ENCODE measurements at places on chromosomes 7 and 10. TPM values are rescaled to one million over a fixed set of nuclear protein-coding genes. Genes with fewer than 3 reads are reported as not detected.

The PPP1R9A gene
- 4.2 TPM for polyA plus RNA-seq

The PRLHR gene
- polyA plus RNA-seq, result not detected

The HGF gene
- 6.6 TPM for polyA plus RNA-seq

The EGR2 gene
- polyA plus RNA-seq, result 2.9 TPM

The BEND7 gene
- polyA plus RNA-seq, result 4.9 TPM

The TMEM26 gene
- 0.41 TPM for polyA plus RNA-seq

The ZNF117 gene
- 12.2 TPM for polyA plus RNA-seq

- peaks cover 18% of the 10 kb centered on the region for H3K4me1 ChIP-seq
- DNase-seq, result no peak
- H3K4me3 ChIP-seq, result no peak overlapping the region
- no peaks in the 10 kb centered on the region for H3K36me3 ChIP-seq
- no peaks in the 10 kb centered on the region for H3K27me3 ChIP-seq
These were observed 77.9 kb downstream of the PARD3 start for GRCh38 chr10:34736976-34737771.

GRCh38 chr7:50709151-50709550 is 73.5 kb downstream of the GRB10 start:
- no peaks in the 10 kb centered on the region for H3K27me3 ChIP-seq
- no peak overlapping the region for H3K4me3 ChIP-seq
- H3K4me1 ChIP-seq, result peaks cover 33% of the 10 kb centered on the region

- H3K27me3 ChIP-seq, result no peaks in the 10 kb centered on the region
- no peaks in the 10 kb centered on the region for H3K36me3 ChIP-seq
- H3K4me3 ChIP-seq, result no peak overlapping the region
- DNase-seq, result no peak
- H3K4me1 ChIP-seq, result no peaks in the 10 kb centered on the region
These were observed 38.4 kb upstream of the PHYHIPL start for GRCh38 chr10:59138052-59138451.

GRCh38 chr10:122981066-122981464 is 864 bp downstream of the PSTK start:
- H3K4me3 ChIP-seq, result no peak overlapping the region
- H3K27me3 ChIP-seq, result no peaks in the 10 kb centered on the region

GRCh38 chr10:17859492-17860156 is 50.5 kb downstream of the MRC1 start:
- H3K27ac ChIP-seq, result no peak overlapping the region
- DNase-seq, result no peak
- H3K27me3 ChIP-seq, result no peaks in the 10 kb centered on the region

DNA sequence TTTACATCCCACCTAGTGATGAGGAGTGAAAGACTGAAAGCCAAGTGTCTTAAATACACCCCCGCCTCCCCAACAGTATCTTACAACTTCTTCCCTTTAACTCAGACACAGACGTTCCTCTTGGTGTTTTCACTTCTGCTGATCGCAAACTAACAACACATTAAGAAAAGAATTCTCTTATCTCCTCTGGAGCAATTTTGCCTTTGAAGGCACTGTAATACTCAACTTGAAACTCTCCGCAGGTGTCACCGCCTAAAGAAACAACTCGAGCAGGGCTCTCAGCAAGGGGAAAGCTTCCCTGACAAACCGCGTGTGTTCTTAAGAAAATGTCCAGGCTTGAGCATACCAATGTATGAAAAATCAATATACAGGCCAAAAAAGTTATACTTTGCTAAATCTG is 452 bp downstream of the SEMA3C start:
- no peaks in the 10 kb centered on the region for H3K27me3 ChIP-seq
- peaks cover 8% of the 10 kb centered on the region for H3K4me1 ChIP-seq
- peak overlapping the region; percentile 96 for H3K27ac ChIP-seq
- no peaks in the 10 kb centered on the region for H3K36me3 ChIP-seq
- no peak for DNase-seq

DNA sequence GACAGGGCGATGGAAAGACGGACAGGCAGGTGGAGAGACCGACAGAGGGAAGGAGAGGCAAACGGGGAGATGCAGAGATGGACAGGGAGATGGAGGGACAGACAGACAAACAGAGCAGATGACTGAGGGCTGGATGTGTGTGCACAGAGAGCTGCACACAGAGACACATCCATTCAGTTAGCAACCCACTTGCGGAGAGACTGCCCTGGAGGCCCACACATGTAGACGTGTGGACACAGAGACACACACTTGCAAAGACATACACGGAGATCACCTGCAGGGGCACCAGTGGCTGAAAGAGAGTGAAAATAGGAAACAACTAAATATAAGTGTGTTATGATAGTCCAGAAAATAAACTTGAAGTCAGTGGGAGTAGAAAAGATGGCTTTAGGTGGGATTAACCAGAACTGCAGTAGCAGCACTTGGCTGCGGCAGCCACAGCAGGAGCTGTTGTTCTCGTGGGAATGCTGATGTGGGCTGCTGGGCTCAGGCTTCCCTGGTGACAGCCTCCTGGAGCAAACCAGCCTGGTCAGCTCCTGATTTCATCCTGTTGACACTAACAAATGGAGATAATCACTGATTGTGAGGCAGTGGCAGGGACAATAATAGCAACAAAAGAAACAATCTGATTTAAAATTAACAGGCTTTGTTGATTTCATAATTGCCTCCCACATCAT is 134.1 kb downstream of the CCNY start:
- no peaks in the 10 kb centered on the region for H3K36me3 ChIP-seq
- peaks cover 20% of the 10 kb centered on the region for H3K4me1 ChIP-seq
- H3K4me3 ChIP-seq, result no peak overlapping the region
- no peak for DNase-seq
- H3K27me3 ChIP-seq, result no peaks in the 10 kb centered on the region

DNA sequence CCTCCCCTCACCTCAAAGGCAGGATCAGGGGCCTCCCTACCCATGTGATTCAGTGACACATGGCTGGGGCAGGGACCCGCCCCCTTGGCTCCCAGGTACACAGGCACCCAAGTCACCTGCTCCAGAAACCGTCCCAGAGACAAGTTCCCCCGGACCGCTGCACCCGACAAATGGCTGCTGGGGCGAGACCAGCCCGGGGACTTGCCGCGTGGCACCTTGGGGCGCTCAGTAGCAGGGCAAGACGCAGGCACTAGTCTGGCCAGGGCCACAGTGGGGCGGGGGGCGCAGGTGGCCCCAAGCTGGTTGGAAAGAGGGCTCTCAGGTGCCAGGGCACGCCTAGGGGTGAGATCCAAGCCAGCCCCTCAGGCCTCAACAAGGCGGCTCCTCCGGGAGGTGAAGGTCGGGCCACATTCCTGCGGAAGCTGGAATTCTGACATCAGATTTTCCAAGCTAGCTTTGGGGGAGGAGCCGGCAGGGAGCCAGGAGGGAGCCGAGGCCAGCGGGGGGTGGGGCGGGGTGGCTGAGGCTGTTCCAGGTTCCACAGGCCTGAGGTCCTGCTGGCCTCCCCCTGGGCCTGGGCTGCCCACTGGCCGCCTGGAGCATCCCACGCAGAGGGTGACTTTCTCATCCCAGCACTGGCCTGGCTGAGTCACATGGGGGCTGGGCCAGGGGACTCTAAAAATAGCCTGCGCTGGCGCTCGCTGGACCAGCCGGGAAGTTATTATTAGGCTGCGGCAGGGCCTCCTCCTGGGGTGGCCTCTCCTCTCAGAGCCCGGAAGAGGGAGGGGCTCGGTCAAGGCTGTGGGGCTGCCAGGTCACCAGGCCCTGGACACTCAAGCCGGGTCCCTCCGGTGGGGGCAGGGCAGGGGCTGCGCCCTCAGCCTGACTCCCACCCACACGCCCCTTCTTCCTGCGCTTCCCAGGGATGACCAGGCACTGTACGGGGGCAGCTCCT is 20.5 kb upstream of the INPP5A start:
- peak; percentile 96 for DNase-seq
- H3K4me3 ChIP-seq, result no peak overlapping the region
- peak overlapping the region; percentile 94 for H3K27ac ChIP-seq
- H3K36me3 ChIP-seq, result no peaks in the 10 kb centered on the region
- no peaks in the 10 kb centered on the region for H3K27me3 ChIP-seq

DNA sequence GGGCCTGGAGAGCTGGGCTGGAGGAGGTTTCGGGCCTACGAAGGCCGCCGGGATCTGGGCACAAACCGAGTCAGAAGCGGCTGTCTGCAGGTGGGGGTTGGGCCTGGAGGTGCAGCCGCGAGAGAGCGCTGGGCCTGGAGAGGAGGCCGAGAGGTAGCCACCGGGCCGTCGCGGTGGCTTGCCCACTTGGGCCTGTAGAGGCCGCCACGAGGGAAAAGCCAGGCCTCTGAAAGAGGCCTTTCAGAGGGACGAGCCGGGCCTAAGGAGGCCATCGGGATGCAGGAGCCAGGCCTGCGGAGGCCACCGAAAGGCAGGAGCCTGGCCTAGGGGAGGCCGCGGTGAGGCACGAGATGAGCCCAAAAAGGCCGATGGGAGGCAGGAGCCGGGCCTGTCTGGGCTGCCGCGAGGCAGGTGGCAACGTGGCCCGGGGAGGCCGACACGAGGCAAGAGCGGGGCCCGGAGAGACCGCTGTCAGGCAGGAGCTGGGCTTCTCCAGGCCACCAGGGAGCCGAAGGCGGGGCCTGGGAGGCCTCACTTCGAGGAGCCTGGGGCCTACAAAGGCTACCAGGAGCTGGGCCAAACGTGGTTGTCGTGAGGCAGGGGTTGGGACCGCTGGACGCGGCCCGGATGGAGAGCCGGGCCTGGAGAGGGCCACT is 25.6 kb downstream of the MDH2 start:
- no peaks in the 10 kb centered on the region for H3K36me3 ChIP-seq
- no peak for DNase-seq
- H3K4me3 ChIP-seq, result no peak overlapping the region

Measured in lung (tissue), 17 donors.